ENCODE measurements at places on chromosomes 5 and 9. TPM values are rescaled to one million over a fixed set of nuclear protein-coding genes. Genes with fewer than 3 reads are reported as not detected.

Gene LAMC3
- total RNA-seq = 1.8 TPM

Gene PGM5
- total RNA-seq = 0.85 TPM

Gene TAF1L
- total RNA-seq = not detected

Gene SH3TC2
- 1.5 TPM for total RNA-seq

Gene C7
- total RNA-seq = not detected

Gene AFF4
- 82.4 TPM for total RNA-seq

Gene CAMK2A
- 0.65 TPM for total RNA-seq

Gene ASPN
- total RNA-seq = 49.8 TPM

Gene CCDC69
- total RNA-seq = 4.4 TPM

Gene DAPK1
- total RNA-seq = 27.7 TPM

Gene NUP214
- 18.9 TPM for total RNA-seq

Gene TMCO6
- 12.5 TPM for total RNA-seq

Gene ARRDC3
- total RNA-seq = 159 TPM

Gene MLANA
- total RNA-seq = 0.32 TPM

Gene GLDC
- total RNA-seq = not detected

Gene HTR4
- total RNA-seq = not detected

Gene DRD1
- 0.36 TPM for total RNA-seq

Gene SDHA
- total RNA-seq = 86.9 TPM

Gene F2R
- 34.7 TPM for total RNA-seq

Gene PRUNE2
- 56.6 TPM for total RNA-seq

Gene COL15A1
- total RNA-seq = 29.7 TPM

Gene PDE6A
- not detected for total RNA-seq

Data from hair follicle dermal papilla cell (primary cell).